Stimulated activated CD8-positive, alpha-beta memory T cell treated with anti-CD3 and anti-CD28 coated beads, Interleukin-15, amount 100 ng/mL, for 24 hours (primary cell): ENCODE measurements at places on chromosomes 11 and 22.

GRCh38 chr11:72069787-72070251 lies 10.5 kb downstream of the NUMA1 start:
- no peak for DNase-seq

DNA sequence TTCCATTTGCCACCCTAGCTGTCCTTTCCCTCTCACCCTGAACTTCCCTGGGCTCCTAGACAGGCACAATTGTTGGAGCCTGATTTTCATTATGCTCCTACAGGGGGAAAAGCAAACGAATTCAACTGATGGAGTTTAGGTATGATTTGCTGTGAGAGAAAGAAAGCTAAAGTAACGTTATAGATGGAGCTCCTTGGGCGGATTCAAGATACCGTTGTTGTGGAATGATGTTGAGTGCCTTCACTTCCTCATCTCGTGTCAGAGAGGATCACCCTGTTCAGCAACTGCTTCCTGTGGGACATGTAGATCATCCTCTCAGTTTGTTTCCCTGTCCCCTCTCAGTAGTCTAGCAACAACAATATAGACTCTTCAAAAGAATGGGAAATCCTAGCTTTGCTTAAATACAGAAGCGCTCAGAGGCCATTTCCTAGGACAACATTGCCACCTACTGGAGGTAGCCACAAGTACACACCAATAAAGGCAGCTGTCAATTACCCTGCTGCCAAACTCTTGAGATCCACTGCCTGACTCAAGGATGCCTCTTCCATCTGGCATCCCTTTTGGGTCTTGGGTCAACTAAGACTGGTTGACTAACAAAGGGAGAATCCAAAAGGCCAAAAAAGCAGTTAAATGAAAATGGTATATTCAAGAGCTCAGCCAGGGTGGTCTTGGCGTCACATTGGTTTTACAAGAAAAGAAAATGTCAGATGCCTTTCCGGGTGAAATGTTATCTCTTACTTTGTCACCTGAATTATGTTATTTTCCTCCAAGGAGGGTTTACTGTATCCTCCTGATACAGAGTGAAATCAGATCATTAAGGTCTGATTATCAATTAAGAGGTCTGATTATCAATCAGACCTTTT lies 13.5 kb upstream of the DTX4 start:
- DNase-seq = no peak

DNA sequence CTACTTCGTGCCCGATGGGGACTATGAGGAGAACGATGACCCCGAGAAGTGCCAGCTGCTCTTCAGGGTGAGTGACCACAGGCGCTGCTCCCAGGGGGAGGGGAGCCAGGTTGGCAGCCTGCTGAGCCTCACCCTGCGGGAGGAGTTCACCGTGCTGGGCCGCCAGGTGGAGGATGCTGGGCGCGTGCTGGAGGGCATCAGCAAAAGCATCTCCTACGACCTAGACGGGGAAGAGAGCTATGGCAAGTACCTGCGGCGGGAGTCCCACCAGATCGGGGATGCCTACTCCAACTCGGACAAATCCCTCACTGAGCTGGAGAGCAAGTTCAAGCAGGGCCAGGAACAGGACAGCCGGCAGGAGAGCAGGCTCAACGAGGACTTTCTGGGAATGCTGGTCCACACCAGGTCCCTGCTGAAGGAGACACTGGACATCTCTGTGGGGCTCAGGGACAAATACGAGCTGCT lies 751 bp downstream of the FIBIN start:
- DNase-seq = no peak

DNA sequence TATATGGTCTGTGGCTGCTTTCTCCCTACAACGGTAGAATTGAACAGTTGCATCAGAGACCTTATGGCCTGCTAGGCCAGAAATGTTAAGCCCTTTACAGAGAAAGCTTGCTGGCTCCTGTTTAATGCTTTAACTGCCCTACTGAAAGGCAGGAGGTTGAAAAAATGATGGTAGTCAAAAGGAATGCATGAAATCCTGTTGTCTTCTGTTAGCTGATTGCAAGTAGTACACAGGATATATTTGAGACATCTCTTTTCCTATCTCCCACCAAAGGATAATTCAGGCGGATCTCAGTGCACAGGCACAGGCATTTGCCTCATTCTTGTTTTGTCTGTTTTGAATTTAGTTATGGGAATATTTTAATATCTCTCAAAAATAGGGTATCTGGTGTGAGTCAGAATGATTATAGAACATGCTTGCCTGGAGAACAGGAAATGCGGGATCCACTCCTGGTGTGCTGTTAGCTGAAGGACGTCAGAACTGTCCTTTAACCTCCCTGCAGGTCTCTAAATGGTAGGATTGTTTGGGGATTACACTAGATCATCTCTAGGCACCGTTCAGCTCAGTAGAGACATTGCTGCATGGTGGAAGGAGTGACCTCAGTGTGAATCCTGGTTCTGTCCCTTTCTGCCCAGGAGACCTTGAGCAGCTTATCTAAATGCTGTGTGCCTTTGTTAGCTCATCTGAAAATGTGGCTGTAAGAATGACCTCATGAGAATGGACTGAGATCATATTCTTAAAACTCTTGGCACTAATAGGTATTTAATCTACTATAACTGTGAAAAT lies 49.5 kb downstream of the PACS1 start:
- DNase-seq = no peak

GRCh38 chr11:112318184-112318591 lies 57.5 kb upstream of the PLET1 start:
- no peak for DNase-seq

GRCh38 chr11:62142921-62143320 lies 19.1 kb downstream of the INCENP start:
- no peak for DNase-seq

DNA sequence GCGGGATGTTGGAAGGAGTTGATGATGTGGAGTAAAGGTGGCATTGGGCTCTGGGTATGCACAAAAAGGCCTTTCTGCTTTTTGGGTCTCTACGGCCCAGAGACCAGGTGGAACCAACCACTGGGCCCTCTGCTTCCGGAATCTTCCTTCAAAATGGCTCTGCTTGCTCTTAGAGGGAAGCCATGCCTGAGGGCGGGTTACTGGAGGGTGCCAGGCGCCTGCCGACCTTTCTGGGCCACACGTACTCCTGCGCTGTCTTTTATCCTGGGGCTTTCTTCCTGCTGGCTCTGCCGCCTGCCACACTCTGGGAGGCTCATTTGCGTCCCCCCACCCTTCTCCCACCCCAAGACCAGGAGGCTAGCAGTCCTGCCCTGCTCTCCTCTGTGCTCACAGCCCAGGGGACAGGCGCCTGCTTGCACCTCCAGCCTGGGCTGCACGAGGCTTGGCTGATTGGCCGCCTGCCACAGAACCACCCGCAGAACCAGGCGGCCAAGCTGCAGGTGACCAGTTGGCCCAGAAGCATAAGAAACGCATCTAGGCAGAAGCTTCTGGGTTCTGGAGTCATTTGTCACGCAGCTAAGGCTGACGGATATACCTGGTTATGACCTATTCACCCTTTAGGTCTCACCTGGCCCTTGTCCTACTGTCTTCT lies 536.9 kb downstream of the TBC1D22A start:
- DNase-seq = no peak

- no peak for DNase-seq
Measured at GRCh38 chr11:125312812-125313211, 148.3 kb downstream of the PKNOX2 start.
